Endothelial cell (in vitro differentiated cells): ENCODE measurements at places on chromosomes 5 and 9. TPM values are rescaled to one million over a fixed set of nuclear protein-coding genes. Genes with fewer than 3 reads are reported as not detected.

DNA sequence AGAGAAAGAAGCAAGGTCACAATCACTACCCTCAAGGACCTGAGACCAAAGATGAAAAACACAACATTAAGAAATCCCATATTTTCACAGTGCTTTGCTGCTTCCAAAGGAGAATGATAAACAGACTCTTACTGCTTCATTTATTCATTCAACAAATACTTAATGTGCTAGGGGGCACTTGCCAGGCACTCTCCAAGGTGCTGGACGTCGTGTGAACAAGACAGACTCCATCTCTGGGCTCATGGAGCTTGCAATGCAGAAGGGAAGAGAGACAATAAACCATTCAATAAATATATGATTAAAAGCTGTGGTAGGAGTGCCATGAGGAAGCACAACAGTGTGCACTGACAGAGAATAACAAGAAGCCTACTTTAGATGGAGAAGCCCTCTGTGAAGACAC lies 327.7 kb downstream of the CDK5RAP2 start:
- DNase-seq = peak; percentile 17

TYRP1 gene
- 0.23 TPM for total RNA-seq

GRCh38 chr9:28423255-28423654 lies 850.0 kb upstream of the C9orf72 start:
- no peak for DNase-seq

- DNase-seq = no peak
These were observed 262.5 kb downstream of the PSAT1 start for GRCh38 chr9:78559449-78559885.

DNA sequence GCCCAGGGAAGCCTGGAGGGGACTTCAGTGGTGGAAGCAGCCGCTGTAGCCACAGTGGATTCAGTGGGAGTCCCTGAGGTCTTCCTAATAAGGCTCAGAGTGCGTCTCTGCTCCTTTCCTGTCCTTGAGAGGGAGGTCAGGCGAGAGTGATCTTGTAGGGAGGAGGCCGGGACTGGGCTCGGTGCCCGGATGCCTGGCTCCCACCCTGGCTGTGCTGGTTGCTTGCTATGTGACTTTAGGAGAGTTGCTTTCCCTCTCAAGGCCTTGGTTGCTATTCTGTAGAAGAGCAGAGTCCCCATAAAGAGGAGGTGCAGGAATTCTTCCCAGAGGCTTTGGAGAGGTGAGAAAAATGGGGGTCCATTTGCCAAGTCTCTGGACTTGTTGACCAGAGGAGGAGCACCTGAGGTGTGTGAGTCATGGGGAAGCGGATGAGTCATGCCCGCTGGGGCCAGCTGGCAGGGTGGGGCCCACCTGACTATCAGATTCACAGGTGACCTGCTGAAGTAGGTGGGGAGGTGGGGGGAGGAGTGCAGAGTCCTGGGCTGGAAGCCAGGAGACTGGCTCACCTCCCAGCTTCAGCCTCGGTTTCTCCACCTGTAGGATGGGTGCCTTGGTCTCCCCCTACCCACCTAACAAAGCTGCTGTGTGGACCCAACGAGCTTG lies 13.8 kb downstream of the GSN start:
- DNase-seq = no peak

GRCh38 chr5:149610589-149611255 lies 29.4 kb downstream of the ARHGEF37 start:
- no peak for DNase-seq

DNA sequence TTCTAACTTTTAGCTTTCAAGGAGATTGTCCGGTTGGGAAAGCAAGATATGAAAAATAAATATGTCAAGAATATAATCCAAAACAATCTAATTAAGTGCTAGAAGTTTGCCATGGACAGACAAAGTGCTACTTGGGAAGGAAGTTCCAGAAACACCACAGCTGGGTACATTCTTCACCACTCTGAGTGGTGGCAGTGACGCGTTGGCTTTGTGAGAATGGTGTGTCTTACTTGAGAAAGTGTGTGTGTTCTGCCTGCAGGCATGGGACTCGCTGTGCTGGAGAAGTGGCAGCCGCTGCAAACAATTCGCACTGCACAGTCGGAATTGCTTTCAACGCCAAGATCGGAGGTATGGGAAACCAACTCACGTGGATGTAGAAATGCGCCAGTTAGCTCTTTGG lies 177.2 kb downstream of the PCSK5 start:
- DNase-seq = no peak

DNA sequence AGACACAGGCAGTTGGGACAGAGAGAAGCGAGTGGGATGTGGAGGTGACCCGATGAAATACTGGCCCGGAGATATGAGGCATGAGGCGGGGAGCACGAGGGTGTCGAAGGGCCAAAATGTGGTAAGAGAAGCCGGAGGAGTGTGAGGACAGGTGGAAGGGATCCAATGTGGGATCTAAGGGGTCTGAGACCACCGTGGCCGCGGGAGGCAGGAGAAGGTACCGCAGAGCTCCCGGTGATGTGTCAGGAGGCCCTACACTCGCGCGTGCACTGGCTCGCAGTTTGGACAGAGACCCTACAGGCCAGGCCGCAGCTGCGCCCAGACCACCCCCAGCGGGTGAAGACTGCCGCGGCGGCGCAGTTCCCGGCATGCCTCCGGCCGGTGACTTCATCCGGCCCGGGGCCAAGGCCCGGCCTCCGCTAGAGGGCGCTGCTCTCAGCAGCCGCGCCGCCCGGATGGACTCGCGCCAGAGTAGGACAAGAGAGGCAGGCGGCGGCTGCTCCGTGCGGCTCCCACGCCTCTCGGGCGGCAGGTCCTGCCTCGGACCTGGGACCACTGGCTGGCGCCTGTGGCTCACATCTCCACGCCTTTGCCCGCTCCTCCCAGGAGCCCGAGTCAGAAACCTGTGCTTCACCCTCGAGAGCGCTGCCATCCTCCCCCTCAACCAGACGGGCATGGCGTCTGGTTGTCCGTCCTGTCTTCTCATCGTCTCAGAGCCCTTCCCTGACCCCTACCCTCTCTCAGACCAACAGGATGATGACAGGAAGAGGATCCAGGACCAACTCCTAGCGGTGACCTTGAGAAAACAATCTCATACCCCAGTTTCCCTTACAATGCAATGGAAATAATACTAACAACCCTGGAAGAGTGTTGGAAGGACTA lies 35.4 kb upstream of the STING1 start:
- DNase-seq = peak; percentile 98

DNA sequence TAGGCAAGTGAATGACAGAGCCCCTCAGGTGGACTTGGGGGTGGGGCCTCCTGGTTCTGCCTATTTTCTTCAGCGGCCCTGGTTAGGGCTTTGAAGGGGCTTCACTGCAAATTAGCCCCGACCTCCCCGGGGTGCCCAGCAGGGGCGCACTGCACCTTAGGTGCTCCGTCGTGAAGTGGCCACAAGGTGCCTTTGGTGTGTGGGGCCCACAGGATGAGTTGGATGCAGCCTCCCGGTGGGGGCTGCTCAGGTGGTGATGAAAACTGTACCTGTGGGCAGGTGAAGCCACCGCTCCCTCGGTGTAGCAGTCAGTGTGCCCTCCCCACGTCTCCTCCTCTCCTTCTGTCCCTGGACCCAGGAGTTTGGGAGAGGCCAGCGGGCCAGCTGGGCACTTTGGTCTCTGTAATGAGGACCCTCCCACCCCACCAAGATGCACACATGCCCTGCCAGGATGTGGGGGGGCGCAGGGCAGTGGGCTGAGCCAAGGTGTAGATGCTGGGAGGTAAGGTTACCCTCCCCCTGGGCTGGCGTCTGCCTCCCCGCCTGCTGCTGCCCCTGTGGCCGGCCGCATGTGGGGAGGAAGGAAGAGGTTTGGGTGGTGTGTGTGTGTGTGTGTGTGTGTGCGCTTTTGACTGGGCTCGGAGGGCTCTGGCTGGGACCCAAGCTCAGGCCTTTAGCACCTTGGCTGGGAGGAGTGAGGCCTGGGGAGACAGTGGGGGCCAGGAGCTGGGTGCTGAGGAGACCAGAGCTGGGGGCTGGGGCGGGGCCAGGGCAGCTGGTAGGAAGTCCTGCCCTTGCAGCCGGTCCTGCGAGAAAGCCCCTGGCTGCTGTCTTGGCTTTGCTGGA lies 55.6 kb downstream of the RXRA start:
- peak; percentile 27 for DNase-seq

DNA sequence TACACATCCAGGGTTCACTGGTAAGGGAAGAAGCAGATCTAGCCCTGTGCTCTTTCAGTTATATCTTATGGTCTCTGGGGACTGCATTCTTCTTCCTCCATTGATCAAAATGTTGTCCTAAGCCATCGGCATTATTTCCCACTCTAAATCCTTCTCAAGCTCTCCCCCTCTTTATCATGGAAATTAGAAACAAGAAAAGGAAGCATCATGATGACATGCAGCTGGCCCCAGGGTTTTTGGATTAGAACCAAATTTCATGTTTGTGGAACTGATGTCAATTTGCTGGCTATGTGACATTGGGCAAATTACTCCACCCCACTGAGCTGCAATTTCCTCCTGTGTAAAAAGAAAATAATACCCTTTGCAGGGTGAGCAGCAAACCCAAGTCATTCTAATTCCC lies 39.5 kb downstream of the MFAP3 start:
- DNase-seq = no peak

ECM2 gene
- not detected for total RNA-seq

- DNase-seq = no peak
These were observed 55.7 kb upstream of the DPYSL3 start for GRCh38 chr5:147565524-147565923.

- peak; percentile 70 for DNase-seq
These were observed 9.7 kb downstream of the ORM2 start for GRCh38 chr9:114339130-114339908.

DNA sequence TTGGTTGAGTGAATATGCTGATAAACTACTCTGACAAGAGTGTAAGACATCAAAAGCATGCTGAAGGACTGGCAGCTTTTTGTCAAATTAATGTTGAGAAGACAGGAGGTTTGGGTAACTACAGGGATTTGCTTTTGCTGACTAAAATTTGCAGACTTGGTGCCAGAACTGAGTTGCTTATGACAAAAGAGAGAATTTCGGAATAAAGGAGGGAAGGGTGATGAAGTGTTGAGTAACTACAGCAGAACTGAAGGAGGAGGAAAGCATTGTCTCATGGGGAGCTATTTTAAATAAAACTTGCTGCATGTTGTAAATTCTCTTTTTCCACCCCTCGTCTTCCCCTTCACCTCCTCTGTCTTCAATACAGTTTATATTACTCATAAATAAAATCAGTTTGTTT lies 296.1 kb downstream of the YTHDC2 start:
- no peak for DNase-seq

BAAT gene
- total RNA-seq = not detected

- no peak for DNase-seq
These were observed 1.3 kb downstream of the IL31RA start for GRCh38 chr5:55852503-55852902.

- DNase-seq = no peak
These were observed 97.3 kb downstream of the ANKRD18A start for GRCh38 chr9:38523121-38523520.

GRCh38 chr9:105413525-105413924 lies 34.3 kb upstream of the FSD1L start:
- DNase-seq = no peak

- no peak for DNase-seq
These were observed 48.2 kb downstream of the HMHB1 start for GRCh38 chr5:143860211-143860610.

ABLIM3 gene
- 3.6 TPM for total RNA-seq

HMCN2 gene
- 29.6 TPM for total RNA-seq

SLC34A3 gene
- not detected for total RNA-seq

TAF11L10 gene
- not detected for total RNA-seq

MTREX gene
- total RNA-seq = 54.4 TPM

DNA sequence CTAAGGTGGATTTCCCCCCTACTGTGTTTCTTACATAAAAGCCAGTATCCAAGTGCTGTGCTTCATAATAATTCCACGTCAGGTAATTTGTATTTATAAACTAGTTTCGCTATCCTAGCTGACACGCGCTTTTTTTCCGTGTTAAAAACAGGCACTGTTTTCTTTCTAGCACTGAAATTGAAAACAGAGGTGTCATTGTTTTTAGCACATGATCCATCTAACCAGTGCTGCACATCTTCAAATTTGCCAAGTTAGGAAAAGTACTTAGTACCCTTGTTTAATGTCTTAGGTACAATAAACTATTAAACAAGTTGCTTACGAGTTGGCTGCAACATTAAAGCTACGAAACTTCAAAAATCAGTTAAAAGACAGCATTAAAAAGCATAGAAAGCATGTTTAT lies 49.9 kb downstream of the JMY start:
- DNase-seq = no peak

STX17 gene
- total RNA-seq = 28.5 TPM

PCA3 gene
- 0.62 TPM for total RNA-seq

GRCh38 chr5:1673042-1673677 lies 126.5 kb downstream of the MRPL36 start:
- DNase-seq = no peak

SLC35D2 gene
- total RNA-seq = 27.2 TPM

GRCh38 chr9:128484686-128485413 lies 19.7 kb upstream of the GLE1 start:
- no peak for DNase-seq

GRCh38 chr9:4740638-4741364 lies at the start of gene AK3:
TSS of gene AK3 (minus strand) at chr9:4741202. CDS start at chr9:4741087, 115 bp downstream.
- peak; percentile 79 for DNase-seq

- no peak for DNase-seq
These were observed 12.6 kb upstream of the SOWAHA start for GRCh38 chr5:132800545-132800944.

GIN1 gene
- 3.7 TPM for total RNA-seq

DNA sequence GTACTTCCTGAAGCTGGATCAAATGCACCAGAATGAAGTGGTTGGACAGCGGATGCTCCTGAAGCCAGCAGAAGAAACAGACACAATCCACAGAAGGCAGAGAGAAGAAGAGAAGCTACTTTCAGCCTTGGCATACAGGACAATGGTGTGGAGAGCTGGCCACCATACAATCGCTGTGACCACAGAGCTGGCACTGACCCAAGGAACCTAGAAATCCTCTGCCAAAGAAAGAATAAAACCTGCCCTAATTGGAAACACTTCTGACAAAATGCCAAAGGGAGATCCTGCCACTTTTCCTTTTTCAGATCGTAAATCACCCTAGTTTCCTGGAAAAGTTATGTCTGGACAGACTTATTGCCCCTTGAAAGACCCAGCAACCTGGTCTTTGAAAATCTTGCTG lies 77.8 kb downstream of the BAAT start:
- no peak for DNase-seq

PFN3 gene
- total RNA-seq = not detected

GRCh38 chr9:114446036-114446435 lies 58.3 kb upstream of the AKNA start:
- no peak for DNase-seq

ZNF608 gene
- total RNA-seq = 88.0 TPM

PRDM9 gene
- not detected for total RNA-seq

DNA sequence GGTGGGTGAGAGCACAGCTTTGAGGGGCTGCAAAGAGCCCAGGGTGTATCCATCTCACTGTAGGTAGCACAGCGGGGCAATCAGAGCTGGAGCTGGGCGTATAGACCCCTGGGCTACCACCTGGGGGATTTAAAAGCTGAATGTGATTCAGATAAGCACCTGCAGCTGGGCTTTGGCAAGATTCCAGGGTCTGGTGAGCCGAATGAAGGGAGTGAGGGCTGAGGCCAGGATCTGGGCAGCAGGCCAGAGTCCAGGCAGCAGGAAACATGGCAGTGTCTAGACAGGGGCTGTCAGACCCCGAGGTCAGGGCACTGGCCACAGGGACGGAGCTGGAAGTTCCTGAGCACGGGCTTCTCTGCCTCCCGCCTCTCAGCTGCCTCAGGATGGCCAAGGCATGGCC lies 8.7 kb downstream of the ASS1 start:
- DNase-seq = no peak

ARRDC3 gene
- 40.6 TPM for total RNA-seq

LHX3 gene
- not detected for total RNA-seq
